Astrocyte (in vitro differentiated cells and primary cell): ENCODE measurements at places on chromosomes 7 and 10. TPM values are rescaled to one million over a fixed set of nuclear protein-coding genes. Genes with fewer than 3 reads are reported as not detected.
A peak's percentile ranks its signal among the peaks of the same experiment; 100 is the strongest.

GRCh38 chr7:52749880-52750279, 285.6 kb upstream of the POM121L12 start:
- DNase-seq = no peak

DNA sequence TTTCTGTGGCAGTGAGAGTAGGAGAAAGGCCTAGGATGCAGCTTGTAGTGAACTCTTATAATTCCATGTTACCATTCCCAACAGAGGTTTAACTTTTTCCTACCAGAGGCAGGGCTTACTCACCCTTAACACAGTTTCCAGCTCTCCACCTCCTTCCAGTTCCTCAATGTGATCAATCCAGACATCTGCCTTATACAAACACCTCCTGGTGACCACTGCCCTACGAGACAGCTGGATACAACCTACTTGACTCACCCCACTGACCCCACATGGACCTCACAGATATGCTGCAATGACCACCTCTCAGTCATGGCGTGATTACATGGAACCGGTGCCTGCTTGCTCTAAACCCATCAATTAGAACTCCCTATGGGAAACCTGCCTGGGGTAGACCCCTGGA, 326.5 kb downstream of the TNS3 start:
- no peak for DNase-seq

GRCh38 chr10:4006051-4006450, 221.0 kb upstream of the KLF6 start:
- DNase-seq = no peak

DNA sequence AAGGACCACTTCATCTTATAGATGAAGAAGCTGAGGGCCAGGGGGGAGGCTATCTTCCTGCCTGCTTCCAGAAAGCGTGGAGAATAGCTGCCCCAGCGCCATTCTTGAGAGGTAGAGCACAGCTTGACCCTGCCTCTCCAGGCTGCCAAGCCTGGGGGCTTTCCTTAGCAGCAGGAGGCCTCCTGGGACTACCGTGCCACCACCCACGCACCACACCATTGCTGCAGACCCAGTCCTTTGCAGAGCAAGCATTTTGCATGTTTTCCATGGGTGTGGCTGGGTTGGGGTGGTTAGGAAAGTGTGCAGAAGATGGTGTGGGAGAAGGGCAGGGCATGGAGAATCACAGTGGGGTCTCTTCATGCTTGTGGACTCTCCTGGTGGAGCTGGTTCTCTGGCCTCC, 64.9 kb downstream of the TBXAS1 start:
- no peak for DNase-seq

DNA sequence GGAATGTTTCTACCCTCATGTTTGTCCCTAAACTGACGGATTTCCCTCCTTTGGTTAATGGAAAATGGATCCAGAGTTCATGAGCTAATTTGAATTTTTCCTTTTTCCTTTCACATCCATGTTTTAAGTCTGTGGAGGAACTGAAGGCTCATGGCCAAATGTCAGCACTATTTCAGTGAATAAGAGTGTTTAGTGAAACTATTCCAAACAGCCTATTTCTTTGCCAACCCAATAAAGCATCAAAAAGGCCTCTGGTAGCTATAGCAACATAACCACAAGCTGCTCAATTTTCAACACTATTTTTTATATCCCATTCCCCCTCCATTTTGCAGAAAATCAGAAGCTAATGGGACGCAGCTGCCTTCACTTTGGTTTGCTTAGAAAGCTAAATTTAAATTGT, 1454.1 kb downstream of the GATA3 start:
- no peak for DNase-seq

DNA sequence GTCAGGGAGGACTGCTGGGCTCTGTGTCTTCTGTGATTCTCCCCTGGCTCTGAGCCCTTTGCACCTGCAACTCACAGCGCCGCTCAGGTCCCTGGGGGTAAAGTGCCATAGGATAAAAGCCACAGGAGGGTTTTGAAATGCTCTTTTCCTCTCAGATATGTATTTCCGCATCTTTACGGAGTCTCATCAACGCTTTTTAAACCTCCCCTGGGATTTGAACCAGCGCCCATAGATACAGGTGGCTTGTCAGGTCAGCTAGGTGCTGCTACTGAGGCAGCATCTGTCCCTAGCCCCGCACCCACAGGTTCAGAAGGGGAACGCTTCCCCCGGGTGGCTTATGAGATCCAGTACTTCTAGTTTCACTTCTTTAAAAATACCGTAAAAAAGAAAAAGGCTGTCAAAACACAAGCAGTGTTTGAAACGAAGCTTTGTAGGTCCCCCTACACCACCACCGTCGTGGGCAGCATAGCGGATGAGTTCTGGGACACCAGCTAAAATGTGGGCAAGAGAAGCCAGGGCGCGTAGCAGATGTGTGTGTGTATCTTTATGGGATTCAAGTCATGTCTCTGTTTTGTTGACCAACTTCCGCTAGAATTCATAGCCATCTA, 173.5 kb downstream of the CUX1 start:
- DNase-seq = no peak

- DNase-seq = no peak
Measured at GRCh38 chr7:117036053-117036669, 82.9 kb downstream of the ST7 start.

- DNase-seq = peak; percentile 69
Measured at GRCh38 chr7:136925044-136925443, 56.6 kb downstream of the CHRM2 start.

- no peak for DNase-seq
Measured at GRCh38 chr10:112216966-112217365, 33.4 kb upstream of the GPAM start.

The DPYSL4 gene
- 25.8 and 26.1 TPM in 2 replicates for total RNA-seq

The RHEB gene
- total RNA-seq = 131 and 143 TPM in 2 replicates

The CHST12 gene
- total RNA-seq = 18.5 and 22.0 TPM in 2 replicates
